ENCODE measurements at places on chromosomes 6 and 20.

DNA sequence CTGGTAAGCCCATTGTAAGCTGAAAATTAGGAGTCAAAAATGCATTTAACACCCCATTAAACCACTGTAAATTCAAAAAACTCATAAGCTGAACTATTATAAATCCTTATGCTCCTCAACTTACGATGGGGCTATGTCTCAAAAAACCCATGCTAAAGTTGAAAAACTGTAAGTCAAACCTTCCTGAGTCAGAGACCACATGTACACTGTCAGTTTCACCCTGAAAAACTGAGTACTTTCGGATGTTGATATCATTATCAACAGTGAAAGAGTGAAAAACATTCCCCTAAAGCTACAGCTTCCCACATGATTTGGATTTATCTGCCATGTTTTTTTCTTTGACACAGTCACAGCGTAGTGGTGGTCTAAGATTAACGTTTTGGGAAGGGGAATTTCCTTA lies 14.2 kb downstream of the RAB23 start:
- no peak for DNase-seq

DNA sequence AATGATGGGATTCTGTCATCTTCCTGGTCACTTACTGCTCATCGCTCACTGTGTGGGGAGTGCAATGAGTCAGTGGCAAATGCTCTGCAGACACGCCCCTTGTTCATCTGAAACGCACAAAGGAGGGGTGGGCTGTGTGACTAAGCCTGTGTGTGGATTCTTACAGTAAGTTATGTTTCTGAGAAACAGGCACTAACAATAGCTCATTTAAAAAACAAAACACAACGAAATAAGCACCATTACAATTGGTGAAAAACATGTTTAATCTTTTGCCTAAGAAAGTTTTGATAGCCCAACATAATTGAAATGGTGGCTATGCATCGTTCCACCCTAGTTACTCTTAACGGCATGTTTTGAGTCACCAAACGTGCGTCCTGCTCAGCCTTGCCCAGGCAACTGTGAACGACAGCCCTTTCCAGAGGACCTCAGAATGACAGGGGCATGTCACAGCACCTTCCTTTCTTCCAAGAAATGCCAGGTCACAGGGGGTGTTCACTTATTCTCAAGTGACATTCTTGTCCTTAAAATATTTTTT lies 118.4 kb upstream of the SGK1 start:
- DNase-seq, result peak; percentile 75

- no peak for DNase-seq
Observed at GRCh38 chr6:136446579-136447187, 103.5 kb downstream of the MAP7 start.

DNA sequence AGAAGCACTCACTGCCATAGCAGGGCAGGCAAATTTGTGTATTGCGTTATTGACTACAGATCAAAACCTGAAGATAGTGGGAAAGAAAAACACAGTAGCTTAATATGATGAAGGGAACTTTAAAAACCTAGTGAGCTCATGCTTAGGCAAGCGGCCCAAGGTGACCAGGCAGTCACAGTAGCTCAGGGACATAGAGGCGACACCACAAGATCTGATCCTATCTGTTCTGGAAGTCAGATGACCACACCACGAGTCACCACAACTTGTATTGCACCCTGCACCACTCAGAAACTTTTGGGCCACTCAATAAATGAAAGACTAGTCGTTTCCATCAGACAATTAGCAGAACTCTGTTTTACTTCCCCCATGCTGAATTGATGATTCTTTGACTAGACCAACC lies 4.9 kb downstream of the CLIC5 start:
- no peak for DNase-seq

- no peak for DNase-seq
Observed at GRCh38 chr6:101716810-101717209, 323.3 kb downstream of the GRIK2 start.

DNA sequence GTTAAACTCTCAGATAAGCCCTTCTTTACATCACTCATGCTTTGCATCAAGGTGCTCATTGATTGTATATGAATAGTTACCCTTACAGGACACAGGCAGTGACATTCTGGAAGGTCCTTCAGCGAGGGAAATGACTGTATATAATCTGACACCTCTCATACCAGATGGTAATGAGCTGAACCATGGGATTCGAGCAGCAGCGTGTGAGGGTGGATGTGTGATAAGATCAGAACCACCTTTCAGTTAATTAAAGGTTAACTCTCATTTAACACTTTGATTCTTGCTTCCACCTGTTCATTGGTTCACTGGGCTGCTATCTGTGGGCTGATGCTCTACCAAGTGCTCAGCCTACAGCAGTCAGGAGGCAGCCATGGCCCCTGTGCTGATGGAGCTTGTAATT lies 24.2 kb downstream of the NEDD9 start:
- DNase-seq, result no peak

- peak; percentile 41 for DNase-seq
Observed at GRCh38 chr6:11094411-11094851, 797 bp downstream of the SMIM13 start.

- DNase-seq, result no peak
Observed at GRCh38 chr6:166306378-166307081, 1.7 kb downstream of the PRR18 start.

DNA sequence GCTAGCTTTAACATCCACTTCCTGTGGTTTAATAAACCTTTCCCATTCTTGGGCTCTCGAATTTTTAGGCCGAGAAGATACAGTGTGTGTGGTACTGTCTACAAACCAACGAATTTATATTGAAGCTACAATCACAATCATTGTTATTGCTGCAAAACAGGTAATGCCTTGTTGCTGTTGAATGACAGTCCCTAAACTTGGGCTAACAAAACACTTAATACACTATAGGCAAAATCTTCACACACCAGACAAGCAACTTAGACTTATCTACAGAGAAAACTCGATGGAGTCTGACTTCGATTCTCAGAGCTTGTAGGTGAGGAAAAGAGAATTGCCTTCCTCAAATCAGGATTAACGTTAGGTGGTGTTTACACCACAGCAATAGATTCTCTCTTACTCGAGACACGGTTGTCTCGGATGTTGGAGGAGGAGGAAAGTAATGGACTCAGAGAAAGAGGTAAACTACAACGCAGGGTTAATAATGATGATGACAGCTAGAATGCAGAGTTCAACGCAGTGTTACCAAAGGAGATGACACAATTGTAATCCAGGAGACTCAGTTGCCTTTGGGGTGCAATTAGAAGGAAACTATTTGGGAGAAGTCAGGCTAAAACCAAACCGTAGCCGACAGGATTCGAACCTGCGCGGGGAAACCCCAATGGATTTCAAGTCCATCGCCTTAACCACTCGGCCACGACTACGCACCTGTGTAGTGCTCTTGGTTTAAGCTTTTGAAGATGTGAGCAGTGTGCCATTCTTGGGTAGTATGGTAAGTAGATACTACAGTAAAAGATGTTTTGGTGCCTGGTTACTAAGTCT lies 32.5 kb upstream of the ZNF184 start:
- peak; percentile 23 for DNase-seq

GRCh38 chr6:86087954-86088353 lies 445.3 kb upstream of the SYNCRIP start:
- no peak for DNase-seq

- DNase-seq, result no peak
Observed at GRCh38 chr6:44294832-44295791, 18.0 kb downstream of the AARS2 start.

GRCh38 chr6:132954936-132955335 lies 140.6 kb downstream of the RPS12 start:
- no peak for DNase-seq

DNA sequence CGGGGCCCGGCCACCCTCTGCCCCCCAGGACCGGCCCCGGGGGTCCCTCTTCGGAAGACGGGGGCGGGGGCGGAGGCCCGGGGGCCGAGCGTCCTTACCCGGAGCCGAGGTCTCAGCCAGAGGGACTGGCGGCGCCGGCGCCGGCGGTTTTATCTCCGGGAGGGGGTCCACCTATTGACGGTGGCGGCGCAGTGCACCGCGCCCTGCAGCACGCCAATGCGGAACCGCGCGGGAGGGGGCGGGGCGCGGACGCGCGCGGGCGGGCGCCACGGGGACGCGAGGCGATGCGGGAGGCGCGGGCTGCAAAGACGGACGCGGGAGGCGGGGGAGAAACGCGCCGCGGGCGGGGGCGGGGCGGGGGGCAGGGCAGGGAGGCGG lies at the start of gene EEF1A2:
TSS of gene EEF1A2 (minus strand) at position 124 of the 378 bp plus-strand sequence. CDS start 1,320 bp downstream, outside the sequence.
- DNase-seq, result peak; percentile 48

- DNase-seq, result peak; percentile 87
Observed at GRCh38 chr6:31575335-31575901, at the start of gene TNF. Gene TNF, plus strand, starts transcription at chr6:31575565. Its CDS starts 177 bp downstream, at chr6:31575742.

- DNase-seq, result no peak
Observed at GRCh38 chr6:18209539-18210197, 54.4 kb downstream of the KDM1B start.

GRCh38 chr6:6820641-6821238 lies 232.2 kb downstream of the LY86 start:
- no peak for DNase-seq

- DNase-seq, result no peak
Observed at GRCh38 chr6:21713481-21713880, 119.9 kb downstream of the SOX4 start.

DNA sequence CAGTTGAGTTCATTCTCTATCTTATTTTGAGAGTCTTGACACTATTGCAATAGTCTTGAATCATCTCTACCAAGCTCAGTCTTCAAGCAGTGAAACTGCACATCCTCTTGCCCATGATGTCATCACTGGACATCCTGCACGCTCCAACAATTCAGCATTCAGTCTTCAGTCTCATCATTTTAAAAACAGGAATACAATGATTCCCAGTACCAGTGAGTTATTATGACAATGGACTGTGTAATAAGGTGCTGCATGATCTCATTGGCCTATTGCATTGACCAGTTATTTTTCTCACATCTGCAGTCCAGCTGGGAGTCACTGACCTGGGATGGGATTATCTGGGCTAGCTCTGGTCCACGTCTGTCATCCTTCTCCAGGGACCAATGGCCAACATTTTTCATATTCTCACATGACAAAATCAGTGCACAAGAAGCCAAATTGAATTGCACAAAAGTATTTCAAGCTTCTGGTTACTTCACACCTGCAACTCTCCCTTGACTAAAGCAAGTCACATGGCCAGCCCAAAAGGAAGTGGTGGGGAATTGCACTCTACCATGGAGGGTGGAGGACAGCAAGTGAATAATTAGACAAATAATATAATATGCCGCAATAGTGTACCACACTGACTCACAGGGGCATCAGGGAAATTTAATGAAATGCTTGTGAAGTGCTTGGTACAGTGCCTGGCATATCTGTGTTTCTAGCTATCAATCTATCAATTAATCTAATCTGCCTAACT lies 6.4 kb upstream of the CST2 start:
- DNase-seq, result no peak

- no peak for DNase-seq
Observed at GRCh38 chr20:17097603-17098002, 129.2 kb upstream of the PCSK2 start.

DNA sequence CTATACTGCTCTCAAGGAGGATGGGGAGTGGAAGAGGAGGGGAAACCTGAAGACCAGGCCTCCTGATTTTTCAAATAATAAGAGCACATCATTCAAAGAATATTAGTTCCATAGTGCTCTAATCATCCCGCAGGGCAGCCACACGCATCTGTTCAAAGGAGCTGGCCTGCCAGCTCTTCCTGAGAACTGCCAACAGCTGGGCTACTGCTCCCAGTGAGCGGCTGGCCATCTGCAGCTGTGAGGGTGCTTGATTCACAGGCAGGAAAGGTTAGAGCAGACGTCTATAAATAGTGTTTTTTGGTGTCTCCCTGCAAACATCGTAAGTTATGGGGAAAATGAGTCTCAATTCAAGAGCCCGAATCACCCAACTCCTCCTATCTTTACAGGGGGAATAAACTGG lies 17.3 kb downstream of the NSFL1C start:
- no peak for DNase-seq

- DNase-seq, result no peak
Observed at GRCh38 chr6:56386717-56387116, 139.3 kb upstream of the COL21A1 start.

- DNase-seq, result no peak
Observed at GRCh38 chr6:79672631-79673111, 41.5 kb downstream of the SH3BGRL2 start.

GRCh38 chr6:119881416-119881815 lies 531.9 kb upstream of the MAN1A1 start:
- no peak for DNase-seq

DNA sequence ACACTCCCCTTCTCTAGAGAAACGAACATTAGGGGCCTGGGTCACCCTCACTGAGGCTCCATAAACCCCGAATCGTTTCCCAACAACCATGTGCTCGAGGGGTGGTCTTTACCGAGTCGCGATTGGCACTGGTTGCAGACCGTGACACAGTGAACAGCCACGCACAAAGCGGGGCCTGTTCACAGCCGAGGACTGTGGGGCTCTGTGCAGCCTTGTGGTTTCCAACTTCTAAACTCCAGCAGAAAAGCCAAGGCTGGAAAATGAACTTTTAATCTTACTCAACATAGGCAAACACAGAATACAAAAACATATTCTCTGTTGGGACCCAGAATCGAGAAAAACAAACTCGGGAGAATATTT lies 19.0 kb downstream of the RRBP1 start:
- DNase-seq, result no peak

- no peak for DNase-seq
Observed at GRCh38 chr6:151254451-151255081, 14.8 kb downstream of the AKAP12 start.

DNA sequence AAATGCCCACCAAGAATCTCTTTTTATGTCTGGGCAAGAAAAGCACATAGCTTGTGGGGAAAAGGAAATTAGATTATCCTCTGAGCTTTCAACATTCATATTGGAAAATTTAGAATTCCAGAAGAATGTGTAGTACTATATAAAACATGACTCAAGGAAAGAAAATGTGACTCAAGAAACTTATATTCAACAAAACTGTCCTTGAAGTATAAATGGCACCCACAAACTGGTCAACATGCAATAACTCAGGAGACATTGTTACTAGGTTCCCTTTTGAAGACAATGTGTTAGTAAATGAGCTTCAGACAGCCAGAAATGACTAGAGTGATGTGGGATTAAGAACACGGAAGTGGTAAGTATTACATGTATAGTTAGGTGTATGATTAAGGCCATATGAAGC lies 26.1 kb upstream of the TINAG start:
- no peak for DNase-seq

- no peak for DNase-seq
Observed at GRCh38 chr20:10986586-10986985, 312.8 kb upstream of the JAG1 start.

DNA sequence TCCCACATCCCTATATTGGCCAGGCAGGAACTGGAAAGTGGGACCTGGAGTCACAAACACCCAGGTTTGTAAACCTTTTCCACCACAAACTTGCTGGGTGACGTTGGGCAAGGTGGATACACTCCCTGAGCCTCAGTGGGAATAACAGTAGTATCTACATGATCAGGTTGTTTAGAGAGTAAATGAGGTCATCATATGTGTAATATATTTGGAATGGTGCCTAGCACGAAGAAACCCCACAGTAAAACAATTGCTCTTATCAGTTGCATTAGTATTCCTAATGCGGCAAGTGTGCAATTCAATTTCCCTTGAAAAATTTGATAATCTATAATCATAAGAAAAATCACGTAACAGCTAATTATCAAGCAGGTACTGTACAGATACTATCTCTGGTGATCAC lies 51.9 kb downstream of the HIVEP2 start:
- DNase-seq, result no peak

Measured in activated CD4-positive, alpha-beta T cell treated with anti-CD3 and anti-CD28 coated beads for 4 hours (primary cell).